ENCODE measurements at places on chromosomes 11 and 22.

- DNase-seq: no peak
Measured at GRCh38 chr22:36773935-36774334, 2.0 kb downstream of the IFT27 start.

DNA sequence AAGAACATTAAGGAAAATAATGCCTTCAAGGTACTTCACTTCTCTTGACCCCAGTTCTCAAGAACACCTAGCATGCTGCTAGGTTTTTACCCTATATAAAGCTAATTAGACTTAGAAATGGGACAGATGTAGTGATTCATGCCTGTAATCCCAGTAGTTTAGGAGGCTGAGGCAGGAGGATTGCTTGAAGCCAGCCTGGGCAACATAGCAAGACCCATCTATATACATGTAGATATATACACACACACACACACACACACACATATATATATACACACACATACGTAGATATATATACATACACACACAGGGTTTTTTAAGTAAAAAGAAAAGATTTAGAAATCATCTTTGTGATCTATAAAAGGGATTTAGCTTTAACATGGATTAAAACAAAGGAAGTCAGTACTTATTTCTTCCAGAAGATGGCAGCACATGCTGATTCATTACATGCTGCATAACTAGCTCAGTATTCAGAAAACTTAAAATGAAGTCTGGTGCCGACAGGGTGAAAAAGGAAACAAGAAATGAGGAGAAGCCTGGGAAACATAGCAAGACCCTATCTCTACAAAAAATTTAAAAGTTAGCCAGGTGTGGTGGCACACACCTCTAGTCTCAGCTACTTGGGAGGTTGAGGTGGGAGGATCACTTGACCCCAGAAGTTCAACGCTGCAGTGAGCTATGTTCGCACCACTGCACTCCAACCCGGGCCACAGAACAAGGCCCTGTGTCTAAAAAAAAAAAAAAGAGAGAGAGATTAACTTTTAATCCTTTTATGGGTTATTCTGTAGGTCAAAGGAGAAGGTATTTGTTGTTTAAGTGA lies 28.5 kb upstream of the RBX1 start:
- DNase-seq: peak; percentile 52

- no peak for DNase-seq
Measured at GRCh38 chr22:31607696-31608095, 54.3 kb downstream of the PISD start.

DNA sequence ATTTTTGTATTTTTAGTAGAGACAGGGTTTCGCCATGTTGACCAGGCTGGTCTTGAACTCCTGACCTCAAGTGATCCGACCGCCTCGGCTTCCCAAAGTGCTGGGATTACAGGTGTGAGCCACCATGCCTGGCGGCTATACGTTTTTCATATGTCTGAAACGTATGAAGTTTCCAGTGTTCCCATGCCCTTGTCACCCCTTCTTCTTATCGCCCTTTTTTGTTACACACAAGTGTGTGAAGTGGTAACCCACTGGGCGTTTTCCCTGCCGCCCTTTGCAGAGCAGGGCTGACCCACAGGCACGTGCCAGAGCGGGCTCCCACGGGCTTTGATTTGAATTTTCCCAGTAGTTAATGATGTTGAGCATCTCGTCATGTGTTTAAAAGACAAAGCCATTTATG lies 17.0 kb downstream of the PIM3 start:
- no peak for DNase-seq

DNA sequence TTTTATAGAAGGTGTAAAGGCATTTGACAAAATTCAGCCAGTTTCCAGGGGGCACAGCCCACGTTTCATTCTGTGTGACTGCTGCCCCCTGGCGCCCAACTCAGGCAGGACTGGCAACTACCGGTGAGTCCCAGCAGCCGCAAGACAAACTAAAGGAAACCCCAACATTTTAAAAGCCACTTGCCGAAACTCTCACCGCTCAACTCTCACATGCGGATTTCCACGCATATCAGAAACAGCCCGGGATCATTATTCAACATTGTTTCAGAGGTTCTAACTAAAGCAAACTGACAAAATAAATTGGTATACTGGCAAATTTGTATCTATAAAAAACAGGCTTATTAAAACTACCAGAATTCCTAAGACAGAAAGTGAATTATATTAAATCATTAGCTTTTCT lies 48.2 kb downstream of the MORC2 start:
- peak; percentile 86 for DNase-seq

GRCh38 chr11:27437829-27438594 lies 34.6 kb downstream of the LGR4 start:
- DNase-seq: no peak

All from GM20000 (cell line).